ENCODE measurements at places on chromosomes 2 and 18.

GRCh38 chr18:45386041-45386655, 229.1 kb upstream of the SLC14A2 start:
- DNase-seq: no peak

GRCh38 chr2:29053223-29053622, 21.1 kb downstream of the PCARE start:
- DNase-seq: no peak

DNA sequence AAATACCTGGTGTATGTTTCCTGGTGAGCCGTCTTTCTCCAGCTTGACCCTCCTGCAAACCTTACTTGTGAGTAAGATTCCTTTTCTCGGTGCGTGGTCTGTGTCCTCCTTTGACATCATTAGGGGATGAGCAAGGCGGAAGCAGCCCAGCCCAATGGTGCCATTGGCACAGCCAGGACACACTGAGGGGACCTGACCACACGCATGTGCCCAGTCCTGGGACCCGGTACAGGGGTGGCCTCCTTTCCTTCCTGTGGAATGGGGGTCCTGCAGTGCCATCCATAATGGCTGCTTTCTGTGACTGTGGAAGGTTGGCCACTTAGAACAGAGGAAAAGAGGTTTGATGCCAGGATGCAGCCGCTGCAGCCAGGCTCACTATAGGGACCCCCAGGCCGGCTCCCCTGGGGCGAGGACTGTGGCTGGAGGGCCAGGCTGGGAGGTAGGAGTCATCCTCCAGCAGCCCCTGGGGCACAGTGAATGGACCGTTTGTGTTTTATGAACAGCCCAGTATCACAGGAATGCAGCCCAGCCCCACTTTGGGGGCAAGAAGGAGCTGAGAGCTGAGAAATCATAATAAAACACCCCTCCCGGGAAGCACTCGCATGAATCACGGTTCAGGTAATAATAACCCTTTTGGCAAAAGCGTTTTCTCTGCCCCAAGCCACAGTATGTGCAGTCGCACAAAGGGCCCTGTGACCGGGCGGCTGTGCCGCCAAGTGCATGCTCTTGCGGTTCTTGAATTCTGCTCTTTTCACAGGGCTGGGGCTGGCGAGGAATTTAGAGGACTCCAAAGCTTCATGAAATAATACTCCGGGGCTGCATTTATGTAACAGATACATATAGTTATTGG, 73.2 kb downstream of the ASB1 start:
- no peak for DNase-seq

DNA sequence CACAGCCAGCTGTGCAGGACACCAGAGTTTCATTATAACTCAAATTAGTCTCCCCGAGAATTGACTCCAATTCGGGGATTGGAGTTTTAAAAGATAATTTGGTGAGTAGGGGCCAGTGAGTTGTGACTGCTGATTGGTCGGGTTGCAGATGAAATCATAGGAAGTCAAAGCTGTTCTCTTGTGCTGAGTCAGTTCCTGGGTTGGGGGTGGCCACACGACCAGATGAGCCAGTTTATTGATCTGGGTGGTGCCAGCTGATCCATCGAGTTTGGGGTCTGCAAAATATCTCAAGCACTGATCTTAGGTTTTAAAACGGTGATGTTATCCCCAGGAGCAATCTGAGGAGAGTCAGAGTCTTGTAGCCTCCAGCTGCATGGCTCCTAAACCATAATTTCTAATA, 82.7 kb upstream of the SLC66A3 start:
- DNase-seq: no peak

DNA sequence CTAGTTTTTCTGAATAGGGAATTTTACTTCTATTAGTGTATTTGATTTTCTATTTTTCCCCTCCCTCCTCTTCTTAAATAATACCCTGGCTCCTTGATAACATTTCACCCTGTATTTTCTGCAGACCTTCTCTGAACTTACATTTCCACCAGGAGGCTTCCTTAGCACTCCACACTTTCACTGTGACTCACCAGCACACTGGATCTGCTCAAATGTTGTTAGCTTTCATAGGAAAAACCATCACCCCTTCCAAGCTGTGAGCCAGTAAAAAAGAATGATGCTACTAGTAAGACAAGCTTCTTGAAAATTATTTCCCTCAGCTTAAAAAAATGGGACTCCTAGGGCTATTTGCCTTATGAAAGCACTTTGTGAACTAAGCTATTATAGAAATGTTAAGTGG, 16.1 kb downstream of the SUPT7L start:
- no peak for DNase-seq

DNA sequence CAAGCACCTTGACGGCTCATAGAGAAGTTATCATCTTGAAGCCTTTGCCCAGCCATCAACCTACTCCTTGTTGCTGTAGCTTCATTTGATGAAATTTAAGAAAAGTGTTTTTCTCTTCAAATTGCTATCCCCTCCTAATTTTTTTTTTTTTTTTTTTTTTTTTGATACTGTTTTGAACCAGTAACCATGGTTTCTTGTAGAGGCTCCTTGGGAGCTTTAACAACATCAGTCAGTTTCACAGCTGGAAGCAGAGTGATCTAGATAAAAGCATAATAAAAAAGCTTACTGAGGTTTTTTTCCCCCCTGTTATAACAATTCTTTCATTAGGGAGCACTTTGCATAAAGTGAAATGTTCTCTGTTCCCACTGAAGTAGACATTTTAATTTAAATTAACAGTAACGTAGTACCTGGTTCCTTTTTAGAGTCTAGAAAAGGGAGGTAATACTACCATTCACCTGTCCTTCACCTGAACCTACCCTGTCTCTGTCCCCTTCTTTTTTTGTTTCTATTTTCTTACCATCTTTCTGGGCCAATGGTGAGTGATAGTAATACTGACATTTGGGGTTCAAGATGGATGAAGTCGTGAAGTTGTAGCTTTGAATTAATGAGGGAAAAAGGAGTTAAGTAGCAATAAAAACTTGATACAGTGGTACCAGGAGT, 101.5 kb downstream of the NCOA1 start:
- no peak for DNase-seq

GRCh38 chr2:205712508-205712907, 30.2 kb downstream of the NRP2 start:
- no peak for DNase-seq
